ENCODE measurements at places on chromosomes 5 and 9.
A peak's percentile ranks its signal among the peaks of the same experiment; 100 is the strongest.

DNA sequence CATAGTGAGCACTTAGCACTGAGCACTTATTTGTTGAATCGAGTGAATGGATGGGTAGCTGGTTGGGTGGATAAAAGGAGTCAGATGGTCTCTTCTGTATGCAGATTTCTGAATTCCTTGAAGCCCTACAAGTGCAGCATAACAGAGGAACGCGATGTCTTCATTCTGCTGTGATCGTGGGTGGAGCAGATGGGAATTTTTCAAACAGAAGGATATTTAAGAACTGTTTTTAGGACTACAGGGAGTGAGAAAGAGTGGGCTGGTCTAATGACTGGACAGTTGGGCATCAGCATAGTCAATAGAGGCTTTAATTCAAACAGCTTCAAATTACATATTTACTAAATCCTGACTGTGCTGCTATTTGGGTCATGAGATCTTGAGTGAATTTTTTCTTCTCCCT is 253.2 kb downstream of the CEMIP2 start:
- DNase-seq: no peak

DNA sequence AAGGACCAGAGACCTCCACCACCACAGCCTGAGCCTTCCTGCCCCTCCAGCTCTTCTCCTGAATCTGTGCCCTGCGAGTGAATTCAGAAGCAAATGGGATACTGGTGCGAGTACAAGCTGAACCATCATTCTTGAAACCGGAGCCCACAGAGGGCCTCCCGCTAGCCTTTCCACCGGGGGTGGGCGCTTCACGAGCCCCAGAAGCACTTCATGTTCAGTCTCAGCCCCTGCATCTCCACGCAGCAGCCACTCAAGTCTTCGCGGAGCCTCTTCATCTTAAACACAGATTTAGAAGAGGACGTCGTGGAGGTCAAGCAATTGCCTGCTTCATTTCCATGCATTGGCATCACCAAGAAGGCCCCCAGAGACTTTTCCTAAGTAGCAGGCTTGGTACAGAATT is 26.0 kb upstream of the OLFM1 start:
- DNase-seq: no peak

DNA sequence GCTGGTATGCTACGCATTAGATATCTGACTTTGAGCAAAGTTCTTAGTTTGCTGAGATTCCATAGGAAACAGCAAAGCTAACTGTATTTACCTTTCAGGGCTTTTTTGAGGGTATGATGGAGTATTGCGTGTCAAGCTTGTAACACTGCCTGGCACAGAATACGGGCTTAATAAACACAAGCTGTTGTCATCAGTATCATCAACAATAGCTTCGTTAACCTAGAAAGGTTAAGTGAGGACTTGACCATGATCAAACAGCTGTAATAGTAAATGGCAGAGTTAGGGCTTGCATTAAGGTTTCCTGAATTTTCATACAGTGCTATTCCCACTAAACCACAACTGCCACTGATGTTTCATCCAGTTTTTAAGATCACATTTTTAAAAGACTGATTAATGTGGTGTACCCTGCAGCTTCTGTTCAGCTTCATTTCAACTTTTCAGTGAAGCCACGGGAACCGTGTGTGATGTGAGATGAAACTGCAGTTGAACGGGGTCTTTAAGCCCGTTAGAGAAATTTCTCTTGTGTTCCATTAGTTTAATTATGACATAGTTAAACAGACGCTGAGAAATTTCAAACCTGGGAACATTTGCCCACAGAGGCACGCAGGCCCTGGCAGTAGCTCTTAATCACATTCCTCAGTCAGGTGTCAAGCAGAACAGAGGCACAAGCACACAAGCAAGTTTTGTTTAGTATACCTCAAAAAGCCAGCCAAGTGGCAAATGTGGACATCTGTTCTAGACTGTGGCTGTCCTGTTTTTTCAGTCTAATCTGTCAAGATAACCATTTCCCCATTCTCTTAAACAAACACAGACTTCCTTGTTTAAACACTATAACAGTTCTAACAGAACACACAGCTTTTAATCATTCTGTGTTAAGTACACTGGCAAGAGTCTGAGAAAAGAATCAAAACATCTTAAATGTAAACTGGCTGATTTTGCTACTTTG is 147.1 kb downstream of the ZNF608 start:
- no peak for DNase-seq

- no peak for DNase-seq
Measured at GRCh38 chr9:35407846-35408245, 82.1 kb upstream of the RUSC2 start.

- DNase-seq: peak; percentile 44
Measured at GRCh38 chr9:114691046-114691955, 9.3 kb upstream of the TEX48 start.

GRCh38 chr5:152487130-152487529 is 82.1 kb upstream of the NMUR2 start:
- no peak for DNase-seq

GRCh38 chr5:84724683-84725082 is 340.0 kb upstream of the EDIL3 start:
- no peak for DNase-seq

- no peak for DNase-seq
Measured at GRCh38 chr9:112747094-112747493, 3.5 kb upstream of the SNX30 start.

GRCh38 chr9:36870960-36871359 is 163.1 kb downstream of the PAX5 start:
- DNase-seq: no peak

- no peak for DNase-seq
Measured at GRCh38 chr5:176895831-176896230, 3.3 kb downstream of the HK3 start.

- DNase-seq: no peak
Measured at GRCh38 chr5:174724484-174725260, at the start of gene MSX2. Gene MSX2 (plus strand): TSS chr5:174724582. CDS start chr5:174724660, 78 bp downstream.

GRCh38 chr5:168408561-168409305 is 77.5 kb upstream of the RARS1 start:
- DNase-seq: no peak

DNA sequence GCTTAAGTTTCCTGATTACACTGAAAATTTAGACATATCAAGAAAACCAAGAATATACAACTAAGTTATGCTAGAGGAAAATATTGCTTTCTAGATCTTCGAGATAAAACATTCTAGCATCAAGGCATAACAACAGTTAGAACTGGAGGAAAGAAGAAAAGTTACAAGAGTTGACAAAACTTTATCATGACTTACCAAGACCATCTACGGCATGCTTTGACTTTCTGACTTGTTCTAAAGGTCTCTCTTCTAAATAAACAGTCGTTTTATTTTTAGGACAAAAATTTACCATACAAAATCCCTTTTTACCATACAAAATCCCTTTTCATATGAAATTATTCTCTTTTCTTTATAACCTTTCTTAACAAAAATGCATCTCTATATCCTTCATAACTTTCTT is 1110.1 kb upstream of the CDH10 start:
- no peak for DNase-seq

DNA sequence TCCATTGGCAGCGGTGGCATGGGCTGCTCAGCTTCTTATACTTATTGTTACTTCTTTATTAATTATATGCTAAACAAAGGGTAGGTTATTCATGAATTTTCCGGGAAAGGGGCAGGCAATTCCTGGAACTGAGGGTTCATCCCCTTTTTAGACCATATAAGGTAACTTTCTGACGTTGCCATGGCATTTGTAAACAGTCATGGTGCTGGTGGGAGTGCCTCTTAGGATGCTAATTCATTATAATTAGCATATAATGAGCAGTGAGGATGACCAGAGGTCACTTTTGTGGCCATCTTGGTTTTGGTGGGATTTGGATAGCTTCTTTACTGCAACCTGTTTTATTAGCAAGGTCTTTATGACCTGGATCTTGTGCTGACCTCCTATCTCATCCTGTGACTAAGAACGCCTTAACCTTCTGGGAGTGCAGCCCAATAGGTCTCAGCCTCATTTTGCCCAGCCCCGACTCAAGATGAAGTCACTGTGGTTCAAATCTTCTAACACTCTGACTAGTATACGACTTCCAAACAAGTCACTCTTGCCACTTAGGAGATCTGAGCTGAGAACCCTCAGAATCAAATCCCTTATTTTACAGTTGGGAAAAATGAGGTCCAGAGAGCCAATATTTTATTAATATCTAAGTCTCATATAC is 237.5 kb downstream of the TRIM32 start:
- DNase-seq: no peak

GRCh38 chr9:125961072-125961471 is 213.9 kb downstream of the PBX3 start:
- DNase-seq: no peak

GRCh38 chr9:7289773-7290172 is 509.8 kb downstream of the DMAC1 start:
- no peak for DNase-seq

- no peak for DNase-seq
Measured at GRCh38 chr5:141915881-141916336, 7.8 kb upstream of the DELE1 start.

- DNase-seq: no peak
Measured at GRCh38 chr5:151036556-151036955, 16.2 kb downstream of the GPX3 start.

DNA sequence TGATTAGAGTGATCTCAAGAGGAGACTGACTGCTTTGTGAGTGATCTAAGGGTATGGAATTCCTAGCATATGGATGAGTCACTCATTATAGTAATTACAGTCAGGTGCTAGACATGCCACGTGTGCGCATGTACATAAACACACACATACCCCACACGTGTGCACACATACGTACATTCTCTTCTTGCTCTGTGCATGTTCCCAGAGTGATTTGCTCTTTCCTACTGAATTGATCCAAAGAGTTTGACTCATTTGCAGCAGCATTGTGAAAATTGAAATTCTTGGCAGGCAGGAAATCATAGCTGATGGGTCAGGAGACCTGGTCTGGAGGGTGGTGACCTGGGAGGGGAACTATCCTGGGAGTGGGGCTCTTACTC is 63.8 kb downstream of the ANGPTL2 start:
- no peak for DNase-seq

GRCh38 chr5:121151534-121151933 is 687.4 kb downstream of the PRR16 start:
- DNase-seq: no peak

- no peak for DNase-seq
Measured at GRCh38 chr9:128937310-128938165, 9.9 kb downstream of the DOLK start.

- DNase-seq: no peak
Measured at GRCh38 chr5:58451732-58452565, 7.9 kb downstream of the PLK2 start.

DNA sequence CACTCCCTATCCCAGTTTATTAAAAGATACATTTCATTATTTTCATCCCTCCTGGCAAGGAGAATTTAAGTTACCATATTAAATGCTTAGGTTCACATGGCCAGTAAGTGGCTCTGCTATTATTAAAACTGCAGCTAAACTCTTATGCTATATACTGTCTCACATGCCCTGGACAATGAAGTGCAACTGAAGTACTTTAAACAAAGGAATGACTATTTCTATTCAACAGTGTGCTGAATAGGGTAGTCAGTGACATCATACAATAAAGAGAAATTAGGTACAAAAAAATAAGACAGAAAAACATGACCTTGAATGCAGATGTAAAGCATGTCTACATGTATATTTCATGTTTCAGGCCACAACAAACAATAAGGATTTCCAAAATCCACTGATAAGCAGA is 282.6 kb upstream of the SMC2 start:
- DNase-seq: no peak

GRCh38 chr9:106622164-106622487 is 240.8 kb upstream of the ZNF462 start:
- DNase-seq: no peak

GRCh38 chr9:38289866-38290245 is 102.6 kb upstream of the ALDH1B1 start:
- no peak for DNase-seq

DNA sequence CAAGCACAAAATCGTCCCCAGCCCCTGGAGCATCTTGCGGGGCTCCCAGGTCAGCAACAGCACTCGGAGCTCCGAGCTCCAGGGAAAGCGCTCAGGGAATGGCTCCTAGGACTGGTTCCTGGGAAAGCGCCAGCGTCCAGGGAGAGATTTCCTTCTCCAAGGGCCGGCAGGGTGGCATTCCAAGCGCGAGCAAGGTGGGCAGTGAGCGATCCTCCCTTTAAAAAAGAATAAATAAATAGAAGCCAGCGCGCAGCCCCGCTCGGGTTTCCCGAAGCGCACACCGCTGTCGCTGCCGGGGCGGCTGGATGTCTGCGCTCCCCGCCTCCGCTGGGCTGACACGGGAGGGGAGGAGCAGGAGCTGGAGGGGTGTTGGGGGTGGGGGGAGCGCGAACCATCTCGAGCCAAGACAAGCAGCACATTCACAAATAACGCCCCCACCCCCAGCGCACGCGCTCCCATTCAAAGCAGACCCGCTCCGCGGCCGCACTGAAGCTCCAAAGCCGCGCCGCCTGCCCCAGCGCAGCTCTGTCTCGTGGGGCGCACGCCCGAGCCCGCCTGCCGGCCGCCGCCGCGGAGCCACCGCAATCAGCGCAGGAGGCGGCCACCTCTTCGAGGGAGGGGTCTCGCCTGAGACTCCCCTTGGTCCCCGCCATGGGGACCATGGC is 327.4 kb downstream of the SH3GL2 start:
- no peak for DNase-seq

GRCh38 chr5:87076931-87077330 is 190.8 kb upstream of the RASA1 start:
- DNase-seq: no peak

- no peak for DNase-seq
Measured at GRCh38 chr5:163822548-163822947, 317.1 kb downstream of the MAT2B start.

GRCh38 chr5:72380492-72381274 is 60.5 kb downstream of the PTCD2 start:
- DNase-seq: no peak
